ENCODE measurements at places on chromosomes 6 and 20.
A peak's percentile ranks its signal among the peaks of the same experiment; 100 is the strongest.

GRCh38 chr6:121550491-121551010 lies 115.1 kb downstream of the GJA1 start:
- no peak for DNase-seq

GRCh38 chr20:56229812-56230211 lies 18.7 kb upstream of the MC3R start:
- no peak for DNase-seq

DNA sequence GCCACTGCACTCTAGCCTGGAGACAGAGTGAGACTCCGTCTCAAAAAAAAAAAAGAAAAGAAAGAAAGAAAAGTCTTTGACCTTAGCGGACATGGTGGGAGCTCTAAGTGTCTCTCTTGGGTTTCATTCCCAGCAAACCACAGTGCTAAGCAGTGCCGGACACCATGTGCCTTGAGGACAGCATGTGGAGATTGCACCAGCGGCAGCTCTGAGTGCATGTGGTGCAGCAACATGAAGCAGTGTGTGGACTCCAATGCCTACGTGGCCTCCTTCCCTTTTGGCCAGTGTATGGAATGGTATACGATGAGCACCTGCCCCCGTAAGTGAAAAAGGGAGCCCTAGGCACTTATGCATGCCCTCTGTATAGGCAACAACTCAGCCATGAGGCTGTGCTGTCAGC lies 79.4 kb downstream of the GFRA4 start:
- no peak for DNase-seq

DNA sequence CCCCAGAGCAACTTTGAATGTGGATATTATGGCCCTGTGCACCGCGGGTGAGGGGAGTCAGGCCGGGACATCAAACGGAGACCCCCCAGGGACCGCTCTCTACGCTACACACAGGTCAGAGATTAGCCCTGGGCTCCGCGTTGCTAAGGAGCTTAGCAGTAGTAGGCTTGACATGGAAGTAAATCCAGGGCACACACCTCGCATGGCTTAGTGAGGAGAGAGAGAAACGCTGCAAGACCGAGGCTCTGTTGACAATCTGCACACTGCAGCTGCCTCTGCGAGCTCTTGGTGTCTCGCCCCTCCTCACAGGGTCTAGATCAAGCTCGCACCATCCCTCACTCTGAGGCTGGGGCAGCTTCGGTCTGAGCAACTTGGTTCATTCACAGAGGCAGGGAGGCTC lies 116.1 kb upstream of the CDH4 start:
- DNase-seq, result no peak

- DNase-seq, result no peak
Observed at GRCh38 chr20:39338469-39339376, 376.6 kb downstream of the DHX35 start.

GRCh38 chr20:20273286-20273685 lies 94.6 kb upstream of the INSM1 start:
- DNase-seq, result no peak

- DNase-seq, result no peak
Observed at GRCh38 chr6:113496166-113496565, 361.0 kb upstream of the MARCKS start.

DNA sequence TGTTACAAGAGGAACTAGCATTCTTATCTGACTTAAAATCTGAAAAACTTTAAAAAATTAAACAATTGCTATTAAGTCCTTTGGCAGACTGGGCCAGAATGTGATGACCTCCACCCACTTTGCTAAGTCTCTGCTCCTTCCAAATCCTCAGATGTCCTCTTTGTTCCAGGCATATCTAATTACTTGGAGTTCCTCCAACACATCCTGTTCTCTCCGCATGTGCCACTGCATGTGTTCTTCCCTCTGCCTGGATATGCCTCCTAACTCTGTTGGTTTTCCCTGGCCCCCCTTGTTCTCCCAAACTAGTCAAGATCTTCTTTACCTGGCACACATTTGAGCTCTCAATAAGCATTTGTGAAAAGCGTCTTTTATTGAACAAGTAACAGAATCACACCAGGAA lies 23.1 kb downstream of the ELOVL2 start:
- DNase-seq, result no peak

DNA sequence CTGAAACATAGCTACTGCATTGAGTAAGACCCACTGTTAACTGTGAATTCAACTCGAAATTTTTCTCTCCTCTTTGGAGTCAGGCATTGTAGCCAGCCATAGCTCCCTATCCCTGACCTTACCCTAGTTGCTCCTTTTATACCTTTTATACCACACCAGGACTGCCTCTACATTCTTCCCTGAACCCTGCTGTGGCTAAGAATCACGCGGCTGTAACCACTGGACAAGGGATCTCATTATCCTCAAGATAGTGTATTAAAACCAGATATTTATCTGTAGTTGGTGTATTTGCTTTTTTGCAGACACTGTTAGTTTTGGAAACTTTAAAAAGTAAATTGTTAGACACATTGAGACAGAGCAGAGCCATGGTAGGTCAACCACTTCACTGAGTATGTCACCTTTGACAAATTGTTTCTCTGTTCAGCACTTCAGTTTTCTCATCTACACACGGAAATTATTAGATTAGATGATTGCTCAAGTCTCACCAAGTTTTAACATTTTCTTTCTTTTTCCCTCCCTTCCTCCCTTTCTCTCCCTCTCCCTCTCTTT lies 171.9 kb upstream of the PRND start:
- DNase-seq, result no peak

GRCh38 chr6:135423649-135424128 lies 73.9 kb downstream of the AHI1 start:
- DNase-seq, result peak; percentile 11

GRCh38 chr6:56687551-56687950 lies 44.9 kb upstream of the DST start:
- DNase-seq, result no peak

DNA sequence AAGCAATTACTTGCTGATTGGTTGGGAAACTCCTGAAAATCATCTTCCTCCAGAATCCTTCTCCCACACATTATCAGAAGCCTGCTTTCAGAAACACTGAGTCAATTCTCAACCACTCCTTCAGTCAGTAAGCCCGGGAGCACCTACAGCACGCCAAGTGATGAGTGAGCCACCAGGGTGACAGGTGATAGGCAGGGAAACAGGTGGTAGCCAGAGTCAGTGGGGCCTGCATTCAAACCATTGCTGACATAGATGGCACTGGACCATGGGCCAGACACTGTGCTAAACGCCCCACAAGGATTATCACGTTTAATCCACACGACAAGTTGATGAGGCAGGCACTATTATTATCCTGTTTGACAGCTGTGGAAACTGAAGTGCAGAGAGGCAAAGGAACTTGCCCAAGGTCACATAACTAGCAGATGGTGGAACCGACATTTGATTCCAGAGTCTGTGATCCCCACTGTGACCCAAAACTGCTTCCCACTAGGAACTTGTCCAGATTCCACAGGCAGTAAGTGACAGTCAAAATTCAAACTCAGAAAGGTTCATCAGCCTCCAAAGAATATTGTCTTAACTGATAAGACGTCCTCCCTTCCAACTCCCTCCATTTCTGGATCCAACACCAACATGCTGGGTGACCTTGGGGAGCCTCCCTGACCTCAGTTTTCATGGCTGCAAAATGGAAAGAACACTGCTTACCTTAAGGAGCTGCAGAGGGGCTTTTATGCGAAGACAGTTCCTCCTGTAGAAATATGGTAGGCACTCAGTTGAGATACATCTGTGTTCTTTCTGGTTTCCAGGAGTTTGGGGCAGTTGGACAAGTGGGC lies 23.9 kb upstream of the TOP1 start:
- no peak for DNase-seq

DNA sequence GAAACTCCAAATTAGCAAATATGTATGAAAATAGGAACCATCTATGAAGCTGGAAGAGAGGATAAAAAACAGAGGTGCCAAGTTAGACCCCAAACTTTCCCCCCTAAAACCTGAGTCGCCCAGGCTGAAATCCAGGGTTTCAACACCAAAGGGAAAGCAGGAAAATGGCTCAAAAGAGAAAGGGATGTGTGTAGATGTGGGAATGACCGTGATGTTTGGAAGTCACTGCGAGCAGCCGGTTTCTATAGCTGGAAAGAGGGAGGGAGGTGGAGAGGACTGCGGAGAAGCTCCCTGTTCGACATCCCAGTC lies 4.5 kb downstream of the RING1 start:
- DNase-seq, result no peak

DNA sequence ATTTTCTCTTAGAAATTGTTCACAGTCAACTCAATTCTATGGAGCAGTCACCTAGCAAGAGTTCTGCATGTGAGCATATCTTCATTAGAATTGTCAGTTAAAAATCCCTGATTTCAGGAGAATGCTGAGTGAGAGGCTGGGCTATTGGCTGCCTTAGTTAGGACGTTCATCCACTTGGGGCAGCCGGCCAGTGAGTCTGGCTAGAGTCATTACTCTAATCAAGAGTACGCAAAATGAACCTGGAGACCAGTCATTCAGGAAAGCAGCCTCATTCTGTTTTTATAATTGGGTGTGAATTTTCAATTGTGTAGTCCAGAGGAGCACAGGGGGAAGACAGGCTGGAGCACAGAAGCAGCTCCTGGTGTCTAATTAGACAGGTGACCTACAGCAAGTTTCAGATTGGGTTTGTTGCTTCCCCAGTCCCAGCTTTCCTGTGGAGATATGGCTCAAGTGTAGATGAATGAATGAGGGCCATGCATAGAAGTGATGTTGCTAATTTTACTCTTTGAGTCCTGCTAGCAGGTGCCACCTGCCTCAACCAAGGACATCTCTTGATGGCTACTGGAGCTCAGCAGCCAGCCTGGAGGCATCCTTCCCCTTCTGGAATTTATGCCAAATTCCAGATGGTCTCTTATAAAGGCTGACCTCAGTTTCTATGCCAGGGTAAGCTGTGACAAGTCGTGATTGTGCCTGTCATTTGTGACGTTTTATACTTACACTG lies 265.7 kb downstream of the NKAIN2 start:
- no peak for DNase-seq

GRCh38 chr6:43621078-43621835 lies 7.8 kb downstream of the GTPBP2 start:
- no peak for DNase-seq

GRCh38 chr6:31305703-31306219 lies 33.9 kb upstream of the HLA-C start:
- DNase-seq, result no peak

- no peak for DNase-seq
Observed at GRCh38 chr6:109328629-109329028, 53.6 kb downstream of the CD164 start.

GRCh38 chr20:37525810-37526209 lies 1.9 kb downstream of the BLCAP start:
- no peak for DNase-seq

- no peak for DNase-seq
Observed at GRCh38 chr6:170113141-170113540, 177.7 kb downstream of the DLL1 start.

DNA sequence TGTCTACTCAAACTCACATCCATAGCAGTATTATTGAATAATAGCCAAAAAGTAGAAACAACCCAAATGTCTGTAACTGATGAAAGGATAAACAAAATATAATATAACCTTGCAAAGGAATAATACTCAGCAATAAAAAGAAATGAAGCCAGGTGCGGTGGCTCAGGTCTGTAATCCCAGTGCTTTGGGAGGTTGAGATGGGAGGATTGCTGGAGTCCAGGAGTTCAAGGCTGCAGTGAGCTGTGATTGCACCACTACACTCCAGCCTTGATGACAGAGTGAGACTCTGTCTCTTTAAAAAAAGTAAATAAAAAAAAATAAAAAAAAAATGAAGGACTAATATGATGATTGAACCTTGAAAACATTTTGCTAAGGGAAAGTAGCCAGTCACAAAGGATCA lies 22.1 kb upstream of the KIF16B start:
- no peak for DNase-seq

GRCh38 chr6:155245831-155246230 lies 18.0 kb upstream of the CLDN20 start:
- no peak for DNase-seq

Measured in HuH-7 (cell line).